HS-27A (cell line): ENCODE measurements at places on chromosomes 2 and 18.

DNA sequence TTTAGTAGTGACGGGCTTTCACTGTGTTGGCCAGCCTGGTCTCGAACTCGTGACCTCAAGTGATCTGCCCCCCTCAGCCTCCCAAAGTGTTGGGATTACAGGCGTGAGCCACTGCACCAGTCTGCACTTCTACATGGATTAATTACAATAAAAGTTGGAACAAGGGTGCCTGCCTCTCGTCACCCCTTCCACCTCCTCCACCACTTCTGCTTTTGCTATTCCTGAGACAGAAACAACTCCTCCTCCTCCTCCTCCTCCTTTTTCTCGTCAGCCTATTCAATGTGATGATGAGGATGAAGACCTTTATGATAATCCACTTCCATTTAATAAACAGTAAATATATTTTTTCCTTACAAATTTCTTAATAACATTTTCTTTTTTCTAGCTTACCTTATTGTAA lies 35.2 kb downstream of the SRBD1 start:
- DNase-seq = no peak

DNA sequence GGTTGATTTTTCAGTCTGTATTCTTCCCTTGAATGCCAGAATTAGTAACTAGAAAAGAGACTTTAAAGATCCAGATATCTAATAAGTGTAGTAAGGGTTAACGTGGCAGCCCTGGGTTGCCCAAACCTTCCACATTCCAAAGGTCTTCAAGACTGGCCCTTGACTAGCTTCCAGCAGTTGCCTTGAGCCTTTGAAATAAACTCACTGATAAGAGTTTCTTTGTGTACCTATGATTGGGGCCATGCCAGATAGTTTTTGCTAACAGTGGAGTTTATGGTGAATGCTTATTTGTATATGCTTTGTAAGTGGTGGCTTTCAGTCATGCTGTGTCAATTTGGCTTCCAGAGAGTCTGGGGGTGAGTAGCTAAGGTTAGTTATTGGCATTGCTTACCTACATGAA lies 722.3 kb downstream of the RNF144A start:
- no peak for DNase-seq

GRCh38 chr2:186256540-186256939 lies 229.5 kb upstream of the ZC3H15 start:
- DNase-seq = no peak

- DNase-seq = no peak
Measured at GRCh38 chr2:205197468-205198139, 484.7 kb upstream of the NRP2 start.

- no peak for DNase-seq
Measured at GRCh38 chr2:31271851-31272267, 37.9 kb downstream of the EHD3 start.

DNA sequence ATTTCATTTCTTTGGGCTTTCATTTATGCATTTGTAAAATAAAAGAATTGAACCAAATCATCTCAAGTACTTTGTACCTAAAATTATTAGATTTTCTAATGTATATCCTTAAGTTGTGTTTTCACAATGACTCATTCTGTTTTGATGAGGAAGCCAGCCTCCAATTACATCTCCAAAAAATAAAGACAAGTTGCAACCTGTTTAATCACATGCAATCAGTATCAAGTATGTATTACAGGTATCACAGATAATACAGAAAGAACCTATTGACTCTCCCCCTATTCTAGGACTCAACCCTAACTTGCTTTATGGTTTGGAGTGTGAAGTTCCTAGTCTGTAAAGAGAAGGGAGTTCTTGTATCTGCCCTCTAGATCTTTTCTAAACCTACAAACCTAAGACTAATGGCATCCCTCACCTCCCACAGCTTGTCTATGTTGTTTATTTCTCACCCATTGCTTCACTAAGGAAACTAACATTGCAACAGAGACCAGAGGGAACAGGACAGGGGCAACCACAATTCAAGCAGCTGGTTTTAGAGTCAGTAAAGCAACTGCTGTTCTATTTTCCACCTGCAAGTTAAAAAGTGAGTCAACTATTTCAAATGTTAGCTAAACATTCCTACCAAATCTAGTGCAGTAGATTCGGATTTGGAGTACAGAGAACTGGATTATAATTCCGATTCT lies 141.1 kb upstream of the ETAA1 start:
- DNase-seq = no peak

- no peak for DNase-seq
Measured at GRCh38 chr2:26852405-26853306, 4.7 kb downstream of the DPYSL5 start.

DNA sequence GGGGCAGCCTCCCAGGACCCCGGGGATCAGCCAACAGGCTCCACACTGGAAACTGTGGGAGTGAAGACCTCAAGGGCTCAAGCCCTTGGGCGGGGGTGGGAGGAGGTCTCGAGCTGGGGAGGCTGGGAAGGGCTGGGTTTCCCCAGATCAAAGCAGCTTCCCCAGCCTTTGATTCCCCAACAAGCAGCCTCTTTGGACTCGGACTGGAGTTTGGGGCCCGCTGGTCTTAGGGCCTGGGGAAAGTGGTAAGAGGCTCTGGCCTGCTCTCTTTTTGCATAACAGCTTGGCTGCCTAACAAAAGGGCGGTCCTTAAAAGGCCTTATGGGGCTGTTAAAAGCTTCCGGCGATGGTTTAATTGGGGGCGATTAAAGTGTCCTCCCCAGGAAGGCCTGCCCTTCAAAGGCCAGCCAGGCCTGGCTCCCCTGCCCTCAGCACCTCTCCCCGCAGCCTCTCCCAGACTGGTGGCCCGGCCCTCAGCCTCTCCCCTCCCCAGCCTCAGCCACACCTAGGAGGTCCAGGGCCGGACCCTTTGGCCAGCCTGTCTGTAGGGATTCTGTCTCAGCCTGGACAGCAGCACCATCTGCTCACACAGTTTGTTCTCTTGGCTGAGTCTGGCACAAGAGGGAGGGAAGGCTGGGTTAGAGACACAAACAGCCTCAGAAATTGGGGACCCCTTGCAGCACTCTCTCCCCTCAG lies 39.6 kb downstream of the ZFP36L2 start:
- DNase-seq = no peak

- DNase-seq = no peak
Measured at GRCh38 chr18:44280479-44280878, 400.2 kb upstream of the SETBP1 start.

GRCh38 chr2:173056705-173057364 lies 18.8 kb upstream of the MAP3K20 start:
- DNase-seq = no peak

- no peak for DNase-seq
Measured at GRCh38 chr2:227829337-227829736, 15.7 kb downstream of the CCL20 start.

DNA sequence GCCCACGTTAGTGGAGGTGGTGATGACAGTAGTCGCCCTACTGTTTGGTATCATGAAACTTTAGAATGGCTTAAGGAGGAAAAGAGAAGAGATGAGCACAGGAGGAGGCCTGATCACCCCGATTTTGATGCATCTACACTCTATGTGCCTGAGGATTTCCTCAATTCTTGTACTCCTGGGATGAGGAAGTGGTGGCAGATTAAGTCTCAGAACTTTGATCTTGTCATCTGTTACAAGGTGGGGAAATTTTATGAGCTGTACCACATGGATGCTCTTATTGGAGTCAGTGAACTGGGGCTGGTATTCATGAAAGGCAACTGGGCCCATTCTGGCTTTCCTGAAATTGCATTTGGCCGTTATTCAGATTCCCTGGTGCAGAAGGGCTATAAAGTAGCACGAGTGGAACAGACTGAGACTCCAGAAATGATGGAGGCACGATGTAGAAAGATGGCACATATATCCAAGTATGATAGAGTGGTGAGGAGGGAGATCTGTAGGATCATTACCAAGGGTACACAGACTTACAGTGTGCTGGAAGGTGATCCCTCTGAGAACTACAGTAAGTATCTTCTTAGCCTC lies 16.2 kb downstream of the MSH6 start:
- DNase-seq = no peak

GRCh38 chr2:146451972-146452371 lies 1392.9 kb upstream of the ACVR2A start:
- no peak for DNase-seq

DNA sequence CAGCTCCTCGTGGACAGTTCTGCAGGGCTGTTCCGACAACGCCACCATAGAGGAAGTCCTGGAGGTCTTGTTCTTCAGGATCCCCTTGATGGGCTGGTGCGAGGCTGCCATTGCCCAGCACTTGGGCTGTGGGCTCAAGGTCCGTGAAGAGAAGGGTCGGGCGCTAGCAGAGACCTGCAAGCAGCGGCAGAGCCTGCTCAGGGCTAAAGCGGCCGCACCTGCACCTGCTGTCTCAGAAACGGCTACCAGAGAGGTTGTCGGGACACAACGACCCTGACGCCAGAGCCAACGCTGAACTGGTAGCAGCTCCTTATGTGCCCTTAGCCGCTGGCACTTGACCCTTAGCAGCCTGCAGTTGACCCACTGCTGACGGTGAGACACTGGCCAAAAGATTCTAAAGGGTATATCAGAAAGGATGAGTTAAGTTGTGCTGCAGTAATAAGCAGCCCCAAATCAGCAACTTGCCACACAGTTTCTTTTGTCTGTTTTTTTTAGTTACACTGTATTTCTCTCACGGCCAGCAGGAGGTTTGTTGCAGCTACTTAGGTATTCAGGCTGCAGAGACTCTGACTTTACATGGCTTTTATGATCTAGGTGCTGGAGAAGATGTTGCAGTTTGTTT lies 55.5 kb upstream of the ST6GAL2 start:
- no peak for DNase-seq

- DNase-seq = no peak
Measured at GRCh38 chr2:238286987-238287736, 1.2 kb downstream of the PER2 start.

DNA sequence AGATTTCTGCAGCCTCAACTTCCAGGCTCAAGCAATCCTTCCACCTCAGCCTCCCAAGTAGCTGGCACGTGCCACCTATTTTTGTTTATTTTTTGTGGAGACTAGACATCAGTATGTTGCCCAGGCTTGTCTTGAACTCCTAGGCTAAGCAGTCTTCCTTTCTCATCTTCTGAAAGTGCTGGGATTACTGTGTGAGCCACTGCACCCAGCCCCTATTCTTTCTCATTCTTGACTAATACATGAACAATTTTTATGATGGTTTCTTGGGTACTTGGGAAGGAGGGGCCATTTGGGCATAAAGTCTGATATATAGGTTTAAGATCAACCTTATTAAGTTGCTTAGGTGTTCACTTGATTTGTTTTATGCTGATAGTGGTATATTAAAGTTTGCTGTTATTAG lies 26.2 kb downstream of the EPC2 start:
- DNase-seq = no peak

DNA sequence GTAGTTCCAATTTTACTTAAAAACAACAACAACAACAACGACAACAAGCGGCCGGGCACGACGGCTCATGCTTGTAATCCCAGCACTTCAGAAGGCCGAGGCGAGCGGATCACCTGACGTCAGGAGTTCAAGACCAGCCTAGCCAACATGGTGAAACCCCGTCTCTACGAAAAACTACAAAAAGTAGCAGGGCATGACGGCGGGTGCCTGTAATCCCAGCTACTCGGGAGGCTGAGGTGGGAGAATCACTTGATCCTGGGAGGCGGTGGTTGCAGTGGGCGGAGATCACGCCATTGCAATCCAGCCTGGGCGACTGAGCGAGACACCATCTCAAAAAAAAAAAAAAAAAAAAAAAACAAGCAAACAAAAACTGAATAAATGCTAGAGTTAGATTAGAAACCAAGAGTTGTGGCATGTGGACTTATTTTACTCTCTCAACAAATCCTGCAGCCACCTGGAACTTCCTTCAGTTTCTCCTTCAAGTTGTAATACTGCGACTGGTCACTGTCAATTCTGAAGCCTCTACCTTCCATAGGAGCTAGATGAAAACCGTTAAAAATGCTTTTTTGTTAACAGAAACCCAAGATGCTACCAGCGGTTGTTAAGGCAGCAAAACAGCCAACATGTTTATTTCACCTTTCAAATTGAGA lies 1.3 kb downstream of the ATP5F1A start:
- DNase-seq = no peak

DNA sequence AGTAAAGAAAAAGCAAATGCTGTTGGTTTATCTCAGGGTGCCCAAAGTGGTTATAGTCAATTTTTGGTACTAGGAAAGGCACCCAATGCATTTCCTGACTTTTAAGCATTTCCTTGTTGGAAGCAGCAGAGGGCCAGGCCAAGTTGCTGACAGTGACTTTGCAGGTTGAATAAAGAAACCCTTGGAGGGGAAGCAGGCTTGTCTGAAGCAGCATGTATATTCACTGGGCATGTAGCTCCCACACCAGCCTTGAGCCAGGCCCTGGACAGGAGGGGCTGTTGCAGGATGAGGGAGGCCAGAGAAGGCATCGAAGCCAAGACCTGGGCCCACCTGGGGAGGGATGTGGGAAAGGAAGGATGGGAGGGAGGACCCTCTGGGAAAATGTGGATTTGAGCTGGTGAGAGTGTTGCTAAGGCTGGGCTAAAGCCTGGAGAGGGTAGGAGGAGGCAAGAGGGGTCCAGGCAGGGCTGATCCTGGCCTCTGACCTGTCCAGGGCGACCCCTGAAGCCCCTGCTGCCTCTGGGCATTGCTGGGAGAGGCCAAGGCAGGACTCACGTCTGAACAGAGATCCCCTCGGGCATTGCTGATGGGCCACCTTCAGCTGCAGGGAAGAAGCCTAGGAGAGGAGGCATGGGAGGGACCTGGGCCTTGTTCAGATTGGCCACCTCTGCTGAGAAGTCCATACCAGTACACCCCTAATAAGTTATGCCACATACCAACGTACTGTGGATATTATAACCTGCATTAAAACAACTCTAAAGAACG lies 79.6 kb downstream of the STPG4 start:
- no peak for DNase-seq

- DNase-seq = no peak
Measured at GRCh38 chr18:3842844-3843243, 392.9 kb downstream of the TGIF1 start.

DNA sequence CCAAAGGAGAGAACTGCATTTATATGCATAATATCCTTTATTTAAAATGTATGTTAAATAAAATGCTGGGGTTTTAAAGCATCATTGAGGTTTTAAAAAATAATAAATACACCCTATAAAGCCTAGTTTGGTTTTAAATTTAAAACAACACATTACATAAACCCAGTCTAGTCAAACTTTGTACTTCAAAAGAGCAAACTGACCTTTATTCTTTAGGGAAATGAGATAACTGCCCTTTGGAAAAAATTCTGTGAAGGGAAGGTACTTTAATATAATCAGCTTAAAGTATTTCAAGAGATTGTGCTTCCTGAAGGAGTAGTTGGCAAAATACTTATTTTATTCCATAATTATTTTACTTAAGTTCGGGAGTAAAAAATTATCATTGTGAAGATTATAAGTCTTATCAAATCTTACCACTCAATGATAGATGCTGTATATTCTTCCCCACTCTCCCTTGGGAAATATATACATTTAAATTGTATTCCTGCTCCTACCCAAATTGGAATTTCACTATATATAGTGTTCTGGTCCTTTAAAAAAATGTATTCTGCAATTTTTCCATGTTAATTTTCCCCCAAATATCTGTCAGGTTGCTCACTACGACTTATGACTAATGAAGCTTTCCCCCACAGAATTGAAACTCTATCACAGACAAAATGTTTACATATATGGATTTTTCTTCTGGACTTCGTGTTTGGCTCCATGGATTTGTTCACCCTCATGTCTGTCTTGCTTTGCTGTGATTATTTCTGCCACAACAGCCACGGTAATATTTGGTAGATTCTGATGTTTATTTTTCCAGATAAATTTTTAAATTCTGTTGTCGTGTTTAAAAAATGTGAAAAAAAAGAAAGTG lies 42.1 kb downstream of the ZC3H6 start:
- DNase-seq = no peak

- DNase-seq = no peak
Measured at GRCh38 chr18:30929718-30930117, 112.8 kb downstream of the DSC3 start.
